ENCODE measurements at places on chromosomes 5 and 9. TPM values are rescaled to one million over a fixed set of nuclear protein-coding genes. Genes with fewer than 3 reads are reported as not detected.

The YIPF5 gene
- total RNA-seq = 82.6 TPM

The SHB gene
- 40.8 TPM for total RNA-seq

The TLR4 gene
- total RNA-seq = 0.10 TPM

The TAF11L13 gene
- not detected for total RNA-seq

The MCTP1 gene
- total RNA-seq = 9.5 TPM

The UGCG gene
- total RNA-seq = 24.5 TPM

The GABRA6 gene
- total RNA-seq = not detected

The MLANA gene
- not detected for total RNA-seq

Measured in A549 treated with AZD2906 at 1 μM for 4 hours (cell line).